ENCODE measurements at places on chromosomes 3 and 15.

DNA sequence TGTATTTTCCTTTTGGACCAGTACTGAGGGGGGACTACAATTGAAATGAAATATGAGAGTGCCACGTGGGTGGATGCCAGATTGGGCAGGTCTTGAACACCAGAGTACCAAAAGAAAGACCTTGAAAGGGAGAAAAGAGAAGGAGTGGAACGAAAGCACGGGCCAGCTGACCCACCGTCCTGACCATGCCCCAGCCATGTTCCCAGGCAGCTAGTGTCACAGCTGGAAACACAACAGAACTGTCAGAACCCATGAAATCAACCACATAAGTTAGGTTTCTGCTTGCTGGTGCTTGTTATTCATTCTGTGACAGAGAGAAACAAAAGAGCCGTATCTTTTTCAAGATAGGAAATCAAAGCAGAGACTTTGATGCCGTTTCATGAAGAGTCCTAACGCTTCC lies 268.8 kb downstream of the MEX3B start:
- DNase-seq: no peak

- DNase-seq: no peak
These were observed 280.4 kb downstream of the FHIT start for GRCh38 chr3:60970850-60971249.

DNA sequence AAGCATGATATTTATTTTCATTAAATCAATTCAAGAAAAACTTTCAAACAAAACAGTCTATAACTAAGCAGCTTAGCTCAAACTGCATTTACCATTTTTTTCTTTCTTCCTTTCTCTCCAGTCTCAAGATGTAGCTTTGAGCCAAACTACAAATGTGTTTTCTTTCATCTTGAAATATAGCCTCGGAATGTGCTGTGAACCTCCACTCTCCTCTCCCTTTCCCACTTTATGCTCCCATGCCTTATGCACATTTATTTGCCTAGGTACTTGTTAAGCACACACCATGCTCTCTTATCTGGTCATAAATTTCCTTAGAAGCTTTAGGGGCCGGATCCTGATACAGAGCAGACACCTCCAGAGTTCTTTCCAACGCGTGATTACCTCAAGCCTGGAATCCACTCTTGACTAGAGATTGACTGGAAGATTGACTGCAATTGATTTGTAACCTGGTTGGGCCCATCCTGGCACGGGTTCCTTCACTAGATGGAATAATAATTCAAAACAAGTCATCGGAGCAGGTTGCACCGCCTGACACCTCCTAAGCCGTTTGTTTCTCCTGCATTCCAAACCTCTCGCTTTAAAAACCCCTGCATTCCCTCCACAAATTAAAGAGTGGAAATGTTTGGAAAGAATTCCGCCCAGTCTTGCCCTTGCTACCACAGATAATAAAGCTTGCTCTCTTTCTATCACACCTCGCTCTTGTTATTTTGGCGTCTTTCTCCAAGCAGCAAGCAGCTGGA lies 344.7 kb downstream of the CHL1 start:
- no peak for DNase-seq

DNA sequence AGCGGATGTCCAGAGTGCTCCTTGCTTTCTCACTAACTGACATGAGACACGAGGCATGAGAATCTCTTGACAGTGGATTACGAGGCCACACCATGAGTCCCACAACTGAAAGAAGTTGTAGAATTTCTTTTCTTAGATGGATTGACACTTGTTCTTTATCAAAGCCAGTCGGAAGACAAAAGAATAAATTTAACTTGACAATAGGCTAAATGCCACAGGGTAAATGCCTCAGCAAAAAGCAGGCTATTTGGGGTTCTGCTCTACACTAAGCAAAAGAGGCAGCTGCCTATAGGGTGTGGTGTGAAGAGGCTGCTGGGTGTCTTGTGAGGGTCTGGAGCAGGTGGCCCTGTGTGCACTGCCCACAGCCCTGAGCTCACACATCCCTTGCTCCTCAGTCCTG lies 135.1 kb upstream of the SEMA6D start:
- no peak for DNase-seq

- DNase-seq: no peak
These were observed 123.6 kb upstream of the DPH6 start for GRCh38 chr15:35669432-35670045.

DNA sequence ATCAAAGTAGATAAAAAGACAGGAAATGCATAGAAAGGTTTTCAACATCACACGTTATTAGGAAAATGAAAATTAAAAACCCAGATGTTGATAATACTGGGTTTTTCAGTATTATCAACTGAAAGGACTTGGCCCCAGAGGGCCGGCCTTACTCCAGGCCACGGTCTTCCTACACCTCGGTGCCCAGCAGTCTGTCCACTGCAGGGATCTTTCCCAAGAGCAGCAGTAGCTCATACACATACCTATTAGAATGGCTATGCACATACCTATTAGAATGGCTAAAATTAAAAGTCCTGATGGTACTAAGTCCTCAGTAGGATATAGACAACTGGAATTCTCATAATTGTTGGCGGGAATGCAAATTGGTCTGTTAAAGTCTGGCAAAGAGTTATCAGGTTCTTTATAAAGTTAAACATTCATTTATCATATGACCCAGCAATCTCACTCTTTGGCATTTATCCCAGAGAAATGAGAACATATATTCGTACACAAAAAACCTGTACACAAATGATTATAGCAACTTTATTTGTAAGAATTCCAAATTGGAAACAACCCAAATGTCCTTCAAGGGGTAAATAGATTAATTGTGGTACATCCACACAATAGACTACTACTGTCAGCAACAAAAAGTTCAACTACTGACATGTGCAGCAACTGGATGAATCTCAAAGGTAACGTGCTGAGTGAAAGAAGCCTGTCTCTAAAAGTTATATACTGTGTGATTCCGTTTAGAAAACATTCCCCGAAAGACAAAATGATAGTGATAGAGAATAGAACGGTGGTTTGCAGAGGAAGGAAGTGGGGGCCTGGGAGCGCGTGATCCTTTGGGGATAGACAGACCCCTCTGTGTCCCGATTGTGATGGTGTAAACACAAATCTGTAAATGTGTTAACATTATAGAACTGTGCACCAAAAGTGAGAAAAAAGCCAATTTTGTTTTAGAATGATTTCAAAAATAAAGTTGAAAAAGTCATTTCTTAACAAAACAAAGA lies 62.3 kb downstream of the MCTP2 start:
- DNase-seq: no peak

DNA sequence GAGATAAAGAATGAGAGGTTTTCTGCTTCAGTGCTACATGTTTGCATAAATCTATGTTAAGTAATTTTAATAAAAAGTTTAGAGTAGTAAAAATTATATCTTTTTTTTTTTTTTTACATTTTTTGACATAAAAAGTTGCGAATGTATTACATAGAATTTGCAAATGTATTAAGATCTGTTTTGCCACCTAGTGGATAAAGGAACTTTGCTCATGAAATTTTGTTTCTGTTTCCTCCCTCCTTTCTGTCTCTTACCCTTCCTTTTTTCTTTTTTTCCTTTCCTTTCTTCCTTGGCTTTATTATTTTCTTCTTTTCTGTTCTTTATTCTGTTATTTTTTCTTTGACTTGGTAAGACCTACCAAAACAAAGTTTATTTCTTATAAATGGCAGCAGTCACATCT lies 58.5 kb upstream of the UTS2B start:
- DNase-seq: no peak

GRCh38 chr3:185825639-185826481 lies 1.0 kb upstream of the IGF2BP2 start:
- peak; percentile 27 for DNase-seq

DNA sequence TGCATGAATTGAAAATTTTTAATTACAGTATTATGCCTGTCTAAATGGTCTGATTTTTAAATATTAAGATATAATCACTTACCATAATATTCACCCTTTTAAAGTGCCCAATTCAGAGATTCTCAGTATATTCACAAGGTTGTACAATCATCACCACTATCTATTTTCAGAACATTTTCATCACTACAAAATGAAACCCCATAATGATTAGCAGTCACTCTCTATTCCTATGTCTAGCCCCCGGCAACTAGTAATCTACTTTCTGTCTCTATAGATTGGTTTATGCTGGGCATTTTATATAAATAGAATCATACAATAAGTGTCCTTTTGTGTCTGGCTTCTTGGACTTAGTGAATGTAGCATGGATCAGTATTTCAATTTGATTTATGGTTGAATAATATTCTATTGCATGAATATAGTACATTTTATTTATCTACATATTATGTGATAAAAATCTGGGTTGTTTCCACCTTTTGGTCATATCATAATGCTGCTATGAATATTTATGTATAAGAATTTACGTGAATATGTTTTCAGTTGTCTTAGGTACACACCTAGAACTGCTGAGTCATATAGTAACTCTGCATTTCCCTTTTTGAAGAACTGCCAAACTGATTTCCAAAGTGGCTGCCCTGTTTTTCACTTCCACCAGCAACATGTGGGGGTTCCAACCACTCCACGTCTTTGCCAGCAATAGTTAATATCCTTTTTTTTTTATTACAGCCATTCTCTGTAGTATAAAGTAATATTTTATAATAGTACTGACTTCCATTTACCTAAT lies 485.7 kb upstream of the ZNF385D start:
- no peak for DNase-seq

GRCh38 chr3:7305561-7305960 lies 444.6 kb downstream of the GRM7 start:
- DNase-seq: no peak

DNA sequence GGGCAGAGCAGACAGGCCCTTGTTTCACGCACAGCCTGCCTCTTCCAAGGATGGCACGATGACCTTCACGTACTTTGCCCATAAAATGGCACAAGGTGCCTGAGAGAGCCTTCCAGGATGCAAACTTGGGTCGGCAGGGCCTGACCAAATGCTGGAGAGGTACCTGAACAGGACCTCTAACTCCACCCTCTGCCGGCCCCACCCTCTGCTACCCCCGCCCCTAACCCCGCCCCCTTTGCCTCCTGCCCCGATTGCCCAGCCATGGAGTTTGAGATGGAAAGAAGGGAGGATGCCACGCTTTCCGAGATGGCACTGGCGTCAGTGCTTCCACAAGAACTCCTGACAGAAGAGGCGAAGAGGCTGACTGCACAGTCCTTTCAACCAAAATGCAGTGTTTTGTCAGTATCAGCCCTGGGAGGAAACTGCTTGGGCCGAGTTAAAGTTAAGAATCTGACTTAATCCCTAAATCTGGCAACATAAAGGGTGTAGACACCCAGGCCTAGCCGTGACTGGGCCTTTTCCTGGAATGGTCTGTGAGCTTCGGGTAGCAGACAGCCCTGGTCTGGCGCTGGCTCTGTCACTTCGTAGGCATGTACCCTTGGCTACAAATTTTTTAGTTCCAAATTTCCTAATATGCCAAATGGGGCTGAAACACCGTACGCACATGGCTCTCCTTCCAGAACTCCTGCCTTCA lies 230.3 kb upstream of the RGMA start:
- DNase-seq: no peak

DNA sequence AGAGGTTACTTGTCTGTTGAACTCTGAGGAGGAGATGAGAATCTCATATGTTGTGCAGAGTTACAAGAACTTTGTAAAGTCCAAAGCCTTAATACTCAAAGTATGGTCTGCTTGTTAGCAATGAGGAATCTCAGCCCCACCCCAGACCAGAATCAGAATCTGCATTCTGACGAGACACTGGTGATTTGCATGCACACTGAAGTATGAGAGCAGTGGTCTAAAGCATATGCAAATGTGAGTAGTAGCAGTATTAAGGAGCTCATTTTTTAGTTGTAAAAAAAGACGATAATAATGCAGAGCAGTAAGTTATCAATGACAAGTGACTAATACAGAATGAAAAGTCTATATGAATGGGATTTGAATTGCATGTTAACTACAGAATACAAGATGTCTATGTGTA lies 327.7 kb downstream of the RYR3 start:
- DNase-seq: no peak

GRCh38 chr3:53713626-53714025 lies 132.6 kb downstream of the CHDH start:
- no peak for DNase-seq

- no peak for DNase-seq
These were observed 72.5 kb downstream of the SNTN start for GRCh38 chr3:63724987-63725386.

DNA sequence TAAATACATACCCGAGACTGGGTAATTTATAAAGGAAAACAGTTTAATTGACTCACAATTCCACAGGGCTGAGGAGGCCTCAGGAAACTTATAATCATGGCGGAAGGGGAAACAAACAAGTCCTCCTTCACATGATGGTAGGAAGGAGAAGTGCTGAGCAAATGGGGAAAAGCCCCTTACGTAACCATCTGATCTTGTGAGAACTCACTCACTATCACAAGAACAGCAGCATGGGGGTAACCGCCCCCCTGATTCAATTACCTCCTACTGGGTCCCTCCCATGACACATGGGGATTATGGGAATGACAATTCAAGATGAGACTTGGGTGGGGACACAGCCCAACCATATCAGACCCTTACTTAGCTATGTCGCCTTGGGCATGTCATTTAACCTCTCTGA lies 27.7 kb downstream of the SCG3 start:
- DNase-seq: no peak

DNA sequence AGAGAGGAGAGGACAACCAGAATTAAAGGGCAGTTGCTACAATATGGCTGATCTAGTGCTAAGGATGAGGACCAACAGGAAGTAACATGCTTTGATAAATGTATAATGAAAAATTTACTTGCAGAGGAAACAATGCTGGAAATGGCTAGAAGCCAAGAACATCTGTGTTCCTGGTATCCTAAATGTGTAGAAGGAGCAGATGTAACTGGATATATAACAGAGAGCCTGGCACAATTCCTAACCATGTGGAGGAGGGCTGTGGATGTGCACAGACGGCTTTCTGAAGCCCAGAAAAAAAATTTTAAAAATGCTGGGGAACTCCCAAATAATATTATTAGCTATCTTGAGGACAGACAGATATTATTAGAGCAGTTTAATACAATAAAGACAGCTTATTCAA lies 159.4 kb upstream of the GBE1 start:
- DNase-seq: no peak

DNA sequence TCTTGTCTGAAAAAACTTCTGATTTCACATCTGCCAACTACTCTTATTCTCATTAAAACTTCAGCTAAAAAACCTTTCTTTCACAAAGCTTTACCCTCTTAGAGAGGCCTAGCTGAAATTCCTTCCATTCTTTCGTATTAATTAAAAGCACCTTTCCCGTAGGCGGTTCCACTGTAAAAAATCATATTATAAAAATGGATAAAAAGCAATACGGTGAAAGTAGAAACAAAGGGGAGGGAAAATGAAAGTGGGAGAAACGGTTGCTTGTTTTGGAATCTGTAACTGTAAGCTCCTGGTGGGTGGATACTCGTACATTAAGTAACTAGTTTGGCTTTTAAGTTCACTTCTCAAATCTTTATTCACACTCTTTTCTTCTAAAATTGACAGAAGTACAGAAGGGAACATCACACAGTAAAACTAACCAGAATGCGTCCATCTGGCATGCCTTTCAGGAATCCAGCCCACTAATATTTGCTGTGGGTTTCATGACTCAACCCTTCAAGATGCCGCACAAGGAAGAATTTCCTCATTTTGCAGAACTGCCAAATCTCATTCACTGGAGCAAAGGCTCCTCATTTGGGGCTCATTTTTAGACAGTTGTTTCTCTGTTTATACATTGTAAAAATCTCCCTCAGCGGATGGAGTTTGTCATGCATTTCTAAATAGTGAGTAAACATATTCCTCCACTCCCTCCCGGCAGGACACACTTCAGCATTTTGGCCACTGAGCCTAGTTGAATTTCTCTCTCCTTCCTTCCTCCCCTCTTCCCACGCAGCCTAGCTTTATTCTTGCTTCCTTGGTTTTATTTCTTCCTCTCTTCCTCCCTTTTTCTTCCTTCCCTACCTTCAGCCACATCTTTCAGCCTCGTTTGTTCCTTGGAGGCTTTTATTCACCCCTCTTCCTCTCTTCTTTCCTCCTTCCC lies 419.5 kb upstream of the NAALADL2 start:
- DNase-seq: no peak

All from stimulated activated naive CD4-positive, alpha-beta T cell treated with Interleukin-2 at 50 U/mL for 16 hours (primary cell).